ENCODE measurements at places on chromosomes 1 and 21.
A peak's percentile ranks its signal among the peaks of the same experiment; 100 is the strongest.

DNA sequence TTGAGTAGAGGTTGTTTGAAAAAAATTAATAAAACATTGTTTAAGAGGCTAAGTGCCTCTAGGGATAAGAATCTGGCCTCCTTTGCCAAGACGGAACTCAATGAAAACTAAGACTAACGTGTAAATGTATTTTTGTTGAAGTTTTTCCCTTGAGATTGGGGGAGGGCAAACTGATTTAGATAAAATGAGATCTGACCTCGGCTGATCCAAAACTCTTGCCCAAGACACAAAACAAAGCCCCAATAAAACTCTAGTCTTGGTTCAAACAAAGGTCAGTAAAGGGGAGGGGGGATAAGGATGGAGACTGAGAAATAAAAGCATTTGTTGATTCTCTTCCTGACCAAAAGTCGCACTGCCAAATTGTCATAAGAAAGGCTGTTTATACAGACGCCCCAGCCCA, 134.8 kb upstream of the DPT start:
- DNase-seq: no peak

- DNase-seq: no peak
These were observed 185.2 kb upstream of the SGIP1 start for GRCh38 chr1:66348776-66349175.

GRCh38 chr1:185438936-185439335, 121.9 kb upstream of the IVNS1ABP start:
- no peak for DNase-seq

DNA sequence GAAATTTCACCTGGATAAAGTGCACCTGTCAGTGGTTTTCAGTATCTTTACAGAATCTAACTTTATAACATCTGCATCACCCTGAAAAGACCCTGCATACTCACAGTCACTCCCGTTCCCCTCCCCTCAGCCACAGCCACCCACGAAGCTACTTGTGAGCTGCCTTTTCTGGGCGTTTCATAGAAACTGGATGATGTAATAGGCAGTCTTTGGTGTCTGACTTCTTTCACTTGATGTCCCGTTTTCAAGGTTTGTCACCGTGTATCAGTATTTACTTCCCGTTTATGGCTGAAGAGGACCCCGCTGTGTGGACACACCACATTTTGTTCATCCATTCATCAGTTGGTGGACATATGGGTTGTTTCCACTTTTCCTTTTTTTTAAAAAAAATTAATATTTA, 47.8 kb upstream of the LRRC3 start:
- no peak for DNase-seq

DNA sequence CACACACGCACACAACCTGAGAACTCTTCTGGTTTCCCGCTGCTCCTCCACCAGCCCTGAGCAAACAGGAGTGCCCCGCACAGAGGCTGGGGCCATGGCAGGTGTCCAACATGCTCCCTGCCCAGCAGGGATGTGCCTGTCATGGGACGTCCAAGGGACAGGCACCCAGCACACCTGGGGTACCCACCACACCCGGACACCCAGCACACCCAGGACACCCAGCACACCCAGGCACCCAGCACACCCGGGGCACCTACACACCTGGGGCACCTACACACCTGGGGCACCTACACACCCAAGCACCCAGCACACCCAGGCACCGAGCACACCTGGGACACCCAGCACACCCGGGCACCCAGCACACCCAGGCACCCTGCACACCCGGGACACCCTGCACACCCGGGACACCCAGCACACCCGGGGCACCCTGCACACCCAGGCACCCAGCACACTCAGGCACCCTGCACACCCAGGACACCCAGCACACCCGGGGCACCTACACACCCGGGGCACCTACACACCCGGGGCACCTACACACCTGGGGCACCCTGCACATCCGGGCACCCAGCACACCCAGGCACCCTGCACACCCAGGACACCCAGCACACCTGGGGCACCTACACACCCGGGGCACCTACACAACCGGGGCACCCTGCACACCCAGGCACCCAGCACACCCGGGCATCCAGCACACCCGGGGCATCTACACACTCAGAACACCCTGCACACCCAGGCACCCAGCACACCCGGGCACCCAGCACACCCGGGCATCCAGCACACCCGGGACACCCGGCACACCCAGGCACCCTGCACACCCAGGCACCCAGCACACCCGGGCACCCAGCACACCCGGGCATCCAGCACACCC, 37.9 kb downstream of the UBE2G2 start:
- DNase-seq: no peak

DNA sequence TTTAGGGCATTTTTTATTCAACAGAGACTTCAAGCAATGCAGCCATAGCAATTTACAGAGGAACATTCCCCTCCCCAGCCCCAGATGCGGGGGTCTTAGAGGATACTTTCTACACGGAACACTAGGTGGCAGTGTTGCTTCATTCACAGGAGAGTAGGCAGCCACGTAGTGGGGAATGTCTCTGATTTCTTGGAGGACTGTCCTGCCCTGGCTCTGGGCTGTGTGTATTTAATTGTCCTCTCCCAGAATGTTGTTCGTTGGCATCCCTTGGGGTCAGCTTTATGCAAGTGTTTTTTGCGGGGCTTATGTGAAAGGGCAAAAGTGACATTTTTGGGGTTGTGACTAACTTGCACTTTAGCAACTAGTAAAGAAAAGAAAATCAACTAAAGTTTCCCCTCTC, 96.9 kb downstream of the PAPPA2 start:
- DNase-seq: peak; percentile 1

- DNase-seq: no peak
These were observed 481.6 kb downstream of the PLPP3 start for GRCh38 chr1:56097713-56098112.

GRCh38 chr1:39567302-39567701, 9.3 kb downstream of the PABPC4 start:
- DNase-seq: no peak

- no peak for DNase-seq
These were observed 83.5 kb upstream of the PRDX6 start for GRCh38 chr1:173393659-173394000.

Measured in DMS79 treated with DMSO at 0.1 percent for 48 hours (cell line).